ENCODE measurements at places on chromosomes 2 and 18.
A peak's percentile ranks its signal among the peaks of the same experiment; 100 is the strongest.

DNA sequence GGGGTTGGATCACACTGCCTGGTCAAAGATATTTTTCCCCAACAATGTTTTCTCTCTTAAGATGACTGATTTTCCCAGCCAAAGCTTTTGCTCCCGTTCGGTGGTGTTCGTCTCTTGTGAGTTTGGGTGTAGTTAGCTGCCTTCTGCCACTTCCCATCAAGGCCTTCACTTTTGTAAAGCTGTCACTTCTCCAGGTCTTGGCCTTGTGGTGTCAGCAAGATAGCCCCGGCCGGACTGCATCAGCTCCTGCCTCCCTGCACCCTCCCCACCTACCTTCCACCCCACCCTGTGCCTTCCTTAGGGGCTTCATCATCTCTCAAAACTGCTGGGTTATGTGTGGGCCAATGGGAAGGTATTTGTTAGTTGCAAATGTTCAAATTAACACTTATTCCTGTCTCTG, 228.9 kb downstream of the BCL11A start:
- no peak for DNase-seq

DNA sequence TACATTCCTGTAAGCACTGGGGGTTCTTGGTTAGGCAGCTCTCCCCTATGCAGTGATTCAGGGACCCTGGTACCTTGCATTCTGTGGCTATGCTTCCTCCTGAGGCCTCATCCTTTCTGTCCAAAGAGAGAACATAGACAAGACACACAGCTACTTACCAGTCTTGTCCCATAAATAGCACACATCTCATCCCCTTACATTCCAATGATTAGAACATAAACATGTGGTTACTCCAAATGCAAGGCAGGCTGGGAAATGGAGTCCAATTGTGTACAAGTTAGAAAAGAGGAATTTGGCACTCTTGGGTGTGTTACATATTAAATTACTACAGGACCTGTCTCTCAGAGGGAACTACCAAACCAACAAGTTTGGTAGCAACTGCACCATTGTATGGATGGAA, 171.3 kb downstream of the ARHGAP15 start:
- no peak for DNase-seq

DNA sequence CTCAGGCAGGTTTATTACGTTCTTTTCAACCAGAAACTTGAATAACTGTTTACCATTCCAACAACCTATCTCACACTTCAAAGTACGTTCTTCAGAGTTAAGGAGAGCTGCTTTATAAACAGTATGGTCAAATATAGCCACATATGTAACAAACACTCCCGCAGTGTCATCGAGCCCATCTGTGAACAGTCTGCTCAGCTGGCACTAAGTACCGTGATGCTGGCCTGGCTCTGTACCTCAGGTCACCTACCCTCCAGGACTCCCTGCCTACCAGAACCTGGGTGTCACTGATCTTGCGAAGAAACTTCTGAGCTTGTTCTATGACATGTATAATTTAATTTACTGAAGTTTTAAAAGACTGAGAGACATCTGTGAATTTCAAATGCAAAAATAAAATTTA, 71.4 kb downstream of the SEPTIN10 start:
- DNase-seq, result no peak

- no peak for DNase-seq
These were observed 65.9 kb upstream of the AFF3 start for GRCh38 chr2:100208141-100208770.

GRCh38 chr2:85400541-85401463, 9.4 kb downstream of the CAPG start:
- DNase-seq, result no peak

GRCh38 chr2:165192729-165193128, 11.1 kb downstream of the SCN3A start:
- DNase-seq, result no peak

GRCh38 chr2:43178602-43179542, 47.5 kb downstream of the ZFP36L2 start:
- peak; percentile 51 for DNase-seq

GRCh38 chr2:86621280-86621943, 2.3 kb downstream of the RNF103 start:
- DNase-seq, result no peak

DNA sequence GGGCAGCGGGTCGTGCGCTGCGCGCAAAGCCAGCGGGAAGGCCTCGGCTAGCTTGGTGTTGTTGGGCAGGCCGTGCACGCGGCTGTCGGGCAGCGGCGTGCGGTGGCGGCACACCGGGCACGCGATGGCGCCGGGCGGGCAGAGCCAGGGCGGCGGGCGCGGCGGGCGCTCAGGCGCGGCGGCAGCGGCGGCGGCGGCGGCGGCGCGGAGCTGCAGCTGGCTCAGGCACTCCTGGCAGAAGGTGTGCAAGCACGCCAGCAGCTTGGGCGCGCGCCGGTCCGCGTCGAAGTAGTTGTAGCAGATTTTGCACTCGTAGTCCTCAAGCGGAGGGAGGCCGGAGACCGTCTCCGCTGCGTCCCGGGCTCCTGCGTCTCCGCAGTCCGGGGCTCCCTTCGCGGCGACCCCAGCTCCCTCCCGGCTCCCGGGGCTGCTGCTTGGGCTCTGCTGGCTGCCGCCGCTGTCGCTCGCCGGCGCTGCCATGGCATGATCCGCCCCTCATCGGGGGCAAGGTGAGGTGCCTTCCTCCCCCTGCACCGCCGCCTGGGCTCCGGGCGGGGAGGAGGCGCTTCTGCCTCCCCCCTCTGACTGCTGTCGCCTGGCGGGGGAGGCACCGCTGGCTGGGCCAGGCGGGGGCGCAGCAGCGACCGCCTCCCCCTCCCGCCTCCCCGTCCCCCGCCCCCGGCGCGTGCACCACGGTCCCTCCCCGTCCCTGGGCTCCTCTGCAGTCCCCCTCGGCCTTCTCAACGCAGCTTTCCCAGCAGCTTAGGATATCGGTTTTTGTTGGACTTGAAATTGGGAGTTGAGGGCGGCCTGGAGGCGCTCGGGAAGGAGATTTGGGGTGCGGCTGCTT, 21.0 kb upstream of the PAX3 start:
- DNase-seq, result peak; percentile 68

GRCh38 chr2:239302808-239303557, 97.8 kb downstream of the HDAC4 start:
- DNase-seq, result no peak

DNA sequence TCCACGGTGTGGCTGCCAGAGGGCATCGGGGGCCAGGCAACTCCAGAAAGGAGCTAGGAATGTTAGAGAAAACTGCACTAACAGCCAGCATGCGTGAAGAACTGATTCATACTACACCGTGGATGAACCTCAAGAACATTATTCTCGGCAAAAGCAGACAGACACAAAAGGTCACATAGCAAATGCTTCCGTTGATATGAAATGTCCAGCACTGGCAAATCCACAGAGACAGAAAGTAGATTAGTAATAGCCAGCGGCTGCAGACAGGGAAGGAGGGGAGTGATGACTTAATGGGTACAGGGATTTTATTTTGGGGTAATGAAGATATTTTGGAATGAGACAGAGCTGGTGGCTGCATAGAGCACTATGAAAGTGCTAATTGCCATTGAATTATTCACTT, 37.4 kb downstream of the SCTR start:
- no peak for DNase-seq

GRCh38 chr2:172081221-172082022, 3.9 kb upstream of the DLX1 start:
- DNase-seq, result no peak

- DNase-seq, result no peak
These were observed 286.0 kb downstream of the ZEB2 start for GRCh38 chr2:144233733-144234541.

DNA sequence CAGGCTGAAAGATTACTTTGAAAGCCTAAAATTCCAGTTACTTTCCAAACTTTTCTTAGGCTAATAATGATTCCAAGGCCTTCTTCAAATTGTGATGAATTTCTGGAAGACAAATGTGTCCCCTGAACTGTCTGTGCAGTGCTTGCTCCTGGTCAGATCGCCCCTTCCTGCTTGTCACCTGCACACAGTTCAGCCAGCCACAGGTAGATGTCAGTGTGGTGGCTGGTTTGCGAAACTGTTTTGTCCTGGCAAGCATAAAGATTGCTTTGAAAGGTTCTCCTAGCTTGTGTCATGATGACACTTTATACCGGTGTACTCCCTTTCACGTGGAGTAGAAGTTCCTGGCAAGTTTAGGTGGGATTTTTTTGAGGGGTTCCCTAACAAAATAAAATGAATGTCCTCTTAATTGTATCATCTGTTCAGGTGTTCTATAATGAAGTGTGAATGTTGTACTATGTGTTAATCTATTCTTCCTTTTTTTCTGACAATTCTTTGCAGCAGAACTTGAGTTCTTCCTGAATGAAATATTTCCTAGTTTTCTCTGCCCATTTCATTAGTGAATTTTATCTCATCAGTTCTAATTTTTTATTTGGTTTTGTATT, 298.8 kb downstream of the ZNF407 start:
- peak; percentile 23 for DNase-seq

- DNase-seq, result no peak
These were observed 18.8 kb downstream of the GMCL1 start for GRCh38 chr2:69848186-69848790.

DNA sequence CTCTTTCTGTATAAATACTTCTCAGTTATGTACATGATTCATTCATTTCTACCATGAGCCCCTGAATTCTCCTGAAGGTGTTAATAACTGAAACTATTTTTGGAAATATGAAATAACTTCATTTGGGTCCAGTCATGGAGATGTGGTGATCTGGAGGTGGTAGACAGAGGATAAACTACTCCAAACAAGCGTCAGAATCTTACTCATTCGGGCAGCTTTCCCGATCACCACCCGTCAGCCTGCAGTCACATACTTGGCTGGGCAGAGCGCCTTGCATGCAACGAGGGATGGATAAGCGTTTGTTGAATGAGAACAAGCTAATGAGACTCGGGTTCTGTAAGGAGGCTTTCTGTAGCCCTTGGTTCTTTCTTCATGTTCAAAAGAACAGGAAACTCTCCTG, 222.7 kb downstream of the CD226 start:
- DNase-seq, result no peak

GRCh38 chr2:24945907-24946306, 25.8 kb downstream of the DNAJC27 start:
- DNase-seq, result no peak

GRCh38 chr18:46768166-46768921, 11.5 kb upstream of the ST8SIA5 start:
- no peak for DNase-seq

GRCh38 chr2:199404841-199405240, 52.9 kb downstream of the SATB2 start:
- no peak for DNase-seq

DNA sequence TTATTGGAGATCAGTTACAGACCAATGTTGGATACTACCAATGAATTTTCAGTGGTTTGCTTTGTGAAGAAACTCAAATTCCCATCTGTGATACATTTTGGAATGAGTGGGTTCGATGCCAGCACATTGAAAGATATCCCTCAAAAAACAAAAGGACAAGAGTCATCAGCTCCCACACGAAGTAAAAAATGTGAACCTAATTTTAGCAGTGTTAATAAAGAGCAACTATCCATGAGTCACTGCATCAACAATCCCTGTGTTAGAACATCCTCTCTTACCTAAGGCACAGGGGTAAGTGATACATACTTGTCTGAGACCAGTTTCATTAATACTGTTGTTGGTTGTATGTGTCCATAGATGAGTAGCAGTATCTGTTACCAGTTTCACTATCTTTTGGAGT, 551.8 kb upstream of the SOX11 start:
- DNase-seq, result no peak

- DNase-seq, result no peak
These were observed 113.3 kb downstream of the MAIP1 start for GRCh38 chr2:200068642-200069041.

- no peak for DNase-seq
These were observed 43.9 kb downstream of the COMMD1 start for GRCh38 chr2:61949458-61949713.

GRCh38 chr18:8515142-8515865, 93.9 kb upstream of the RAB12 start:
- DNase-seq, result no peak

DNA sequence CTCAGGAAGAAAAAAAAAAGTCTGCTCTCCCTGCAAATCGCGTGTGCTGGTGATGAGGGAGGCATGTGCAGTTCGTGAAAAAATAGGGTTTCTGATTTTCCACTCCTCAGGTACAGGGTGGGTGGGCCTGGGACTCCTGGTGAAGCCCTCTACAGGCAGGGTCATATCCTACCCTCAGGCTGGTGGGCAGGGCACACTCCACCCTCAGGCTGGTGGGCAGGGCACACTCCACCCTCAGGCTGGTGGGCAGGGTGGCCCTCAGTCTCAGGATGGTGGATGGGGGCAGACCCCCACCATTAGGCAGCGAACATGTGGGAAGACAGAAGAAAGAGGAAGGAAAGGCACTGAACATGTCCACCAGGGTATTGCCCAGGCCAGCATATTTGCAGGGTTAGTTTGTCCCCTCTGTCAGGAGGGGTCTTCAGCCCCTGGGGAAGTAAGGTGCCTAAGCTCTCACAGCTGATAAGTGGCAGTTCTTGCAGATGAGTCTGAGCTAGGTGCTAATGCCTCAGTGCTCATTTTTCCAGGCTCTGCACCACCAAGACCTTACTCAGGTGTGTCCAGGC, 95.2 kb upstream of the RAB6C start:
- DNase-seq, result no peak

DNA sequence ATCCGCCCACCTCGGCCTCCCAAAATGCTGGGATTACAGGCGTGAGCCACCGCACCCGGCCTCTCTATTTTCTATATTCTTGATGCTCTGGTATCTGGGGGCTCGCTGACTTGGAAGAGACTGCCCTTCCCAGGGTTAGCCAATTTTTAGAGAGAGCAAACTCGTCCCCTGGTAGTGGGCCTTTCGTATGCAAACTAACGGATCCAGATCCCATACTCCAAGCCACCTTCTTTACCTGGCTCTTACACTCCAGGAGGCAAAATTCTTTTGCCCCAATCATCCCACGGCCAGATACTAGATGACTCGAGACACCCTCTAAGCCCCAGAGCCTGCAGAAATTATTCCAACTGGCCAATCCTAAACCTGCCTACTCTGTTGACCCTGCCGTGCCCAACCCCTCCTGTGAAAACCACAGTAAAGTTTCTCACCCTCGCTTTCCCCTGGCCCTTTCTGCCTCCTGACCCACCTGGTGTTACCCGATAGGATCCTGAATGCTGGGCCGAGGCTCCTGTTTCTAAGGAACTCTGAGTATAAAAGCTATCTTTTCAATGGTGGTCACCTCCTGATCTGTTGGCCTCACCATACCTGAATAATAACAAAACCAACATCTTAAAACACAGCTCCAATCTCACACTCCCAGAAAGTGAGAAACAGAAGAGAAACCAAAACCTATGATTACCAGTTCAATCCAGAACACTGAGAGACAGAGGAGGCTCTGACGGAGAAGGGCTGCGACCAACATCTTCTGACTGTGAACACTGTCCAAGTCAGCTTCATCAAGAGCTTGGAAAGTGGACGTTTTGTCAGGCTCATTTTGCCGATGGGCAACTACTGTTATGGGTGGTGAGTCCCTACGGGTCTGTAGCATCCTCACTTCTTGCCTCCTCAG, 57.6 kb upstream of the ZNF532 start:
- DNase-seq, result no peak
